ENCODE measurements at places on chromosomes 11 and 22.

DNA sequence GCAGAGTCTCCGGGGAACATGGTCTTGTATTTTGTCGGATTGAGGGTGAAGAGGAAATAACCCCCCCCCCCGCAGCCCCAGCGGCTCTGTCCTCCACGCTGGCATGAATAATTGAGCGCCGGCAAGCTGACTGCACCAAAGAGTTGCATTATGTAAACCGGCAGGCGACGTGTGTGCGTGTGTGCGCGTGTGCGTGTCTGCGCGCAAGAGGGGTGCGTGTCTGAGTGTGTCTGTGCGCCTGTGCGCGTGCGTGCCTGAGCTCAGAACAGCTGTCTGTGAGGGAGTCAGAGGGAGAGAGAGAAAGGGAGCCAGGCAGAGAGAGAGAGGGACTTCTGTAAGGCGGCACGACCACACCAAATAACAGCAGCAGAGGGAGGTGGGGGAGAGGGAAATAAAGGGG lies 94.4 kb downstream of the SCN3B start:
- no peak for DNase-seq

DNA sequence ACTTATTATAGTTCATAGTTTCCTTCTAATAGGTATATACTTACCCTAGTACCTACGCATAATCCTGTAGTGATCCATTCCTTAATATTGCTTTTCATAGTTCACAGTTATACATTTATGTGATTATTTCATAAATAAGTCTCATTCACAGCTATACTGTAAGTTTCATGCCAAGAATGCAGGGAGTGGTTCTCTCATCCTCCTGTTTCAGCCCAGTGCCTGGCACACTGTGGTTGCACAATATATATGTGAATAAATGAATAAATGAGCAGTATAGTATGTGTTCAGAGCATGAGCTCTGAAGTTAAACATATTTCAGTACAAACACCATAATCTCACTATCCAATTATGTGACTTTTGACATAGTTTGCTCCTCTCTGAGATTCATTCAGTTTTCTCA lies 115.8 kb downstream of the MAML2 start:
- DNase-seq, result no peak

DNA sequence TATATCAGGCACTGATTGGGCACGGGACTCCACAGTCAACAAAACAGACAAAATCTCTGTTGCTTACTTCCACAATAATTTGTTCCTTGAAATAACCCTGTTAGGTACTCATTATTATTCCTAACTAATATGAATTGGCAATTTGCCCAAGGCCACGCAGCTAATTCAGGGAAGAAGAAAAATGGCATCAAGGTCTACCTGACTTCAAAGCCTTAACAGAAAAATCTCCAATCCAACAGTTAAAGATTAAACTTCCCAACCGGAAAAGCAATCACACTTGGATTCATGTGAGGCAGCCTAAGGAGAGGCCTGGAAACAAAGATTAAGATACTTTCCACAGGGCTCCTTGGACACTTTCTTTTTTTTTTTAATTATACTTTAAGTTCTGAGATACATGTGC lies 68.9 kb downstream of the PRCP start:
- no peak for DNase-seq

- no peak for DNase-seq
Observed at GRCh38 chr22:22026157-22026831, 43.7 kb upstream of the TOP3B start.

DNA sequence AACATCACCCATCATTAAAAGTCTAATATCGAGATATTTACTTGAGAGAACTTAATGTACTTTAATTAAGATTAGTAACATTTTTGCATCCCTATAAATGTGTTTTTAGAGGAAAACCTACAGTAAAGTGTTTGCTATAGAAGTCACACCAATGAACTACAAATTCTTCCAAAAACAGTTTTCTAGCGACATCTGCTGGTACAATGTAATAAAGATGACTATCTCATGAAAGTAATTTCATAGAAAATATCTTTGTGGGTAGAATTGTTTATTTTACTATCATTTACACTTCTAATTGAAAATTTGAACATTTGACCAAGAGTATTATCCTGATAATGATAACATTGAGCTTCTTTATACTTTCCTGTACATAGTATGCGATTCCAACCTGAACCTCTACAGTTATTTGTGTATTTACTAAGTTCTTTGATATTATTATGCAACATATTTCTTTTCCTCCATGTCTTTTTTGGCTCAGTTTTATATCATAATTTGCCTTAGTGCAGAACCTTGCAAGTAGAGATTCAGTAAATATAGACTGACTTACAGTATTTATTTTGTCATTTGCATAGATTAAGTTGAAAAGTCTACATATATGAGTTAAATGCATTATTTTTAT lies 252.7 kb downstream of the TMEM135 start:
- no peak for DNase-seq

GRCh38 chr11:35105319-35106079 lies 33.5 kb upstream of the CD44 start:
- DNase-seq, result no peak

DNA sequence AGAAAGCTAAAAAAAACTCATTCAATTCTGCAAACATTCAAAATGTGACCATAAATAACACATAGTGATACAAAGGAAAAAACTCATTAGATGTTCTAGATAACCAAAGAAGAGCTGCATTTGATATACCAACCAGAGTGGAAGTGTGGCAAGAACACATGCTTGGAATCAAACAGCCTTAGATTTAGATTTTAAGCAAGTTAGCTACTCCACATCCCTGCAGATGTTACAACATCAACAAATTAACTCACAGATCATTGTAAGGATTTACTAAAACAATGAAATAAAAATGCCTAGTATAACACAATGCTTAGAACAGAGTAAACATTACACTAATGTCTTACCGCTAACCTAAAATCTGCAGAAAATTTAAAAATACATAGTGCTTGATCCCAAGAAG lies 114.0 kb upstream of the AKIP1 start:
- DNase-seq, result no peak

GRCh38 chr11:130653838-130654636 lies 205.6 kb downstream of the ADAMTS15 start:
- no peak for DNase-seq

- DNase-seq, result no peak
Observed at GRCh38 chr11:117908109-117908895, 20.9 kb downstream of the TMPRSS13 start.

GRCh38 chr11:31259797-31260196 lies 109.7 kb downstream of the DCDC1 start:
- DNase-seq, result no peak

- DNase-seq, result no peak
Observed at GRCh38 chr22:48581796-48582469, 1245.7 kb downstream of the BRD1 start.

GRCh38 chr22:39872548-39872947 lies 21.0 kb downstream of the ENTHD1 start:
- DNase-seq, result no peak

DNA sequence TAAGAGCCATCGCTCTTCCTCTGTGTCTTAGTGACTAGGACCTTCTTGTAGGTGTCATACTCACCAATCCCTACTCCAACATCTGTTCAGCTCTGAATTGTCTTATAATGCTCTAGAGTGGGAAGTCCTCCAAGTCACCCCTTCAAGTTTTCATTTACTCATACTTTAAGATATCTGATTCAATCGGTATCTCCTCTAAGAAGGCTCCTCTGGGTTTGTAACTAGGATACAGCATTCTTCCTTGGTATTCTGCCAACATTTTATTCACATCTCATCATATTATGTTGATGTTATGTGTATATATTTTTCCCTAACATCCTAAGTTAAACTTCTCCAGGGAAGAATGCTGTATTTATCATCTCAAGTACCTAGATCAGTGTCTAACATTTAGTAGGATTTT lies 662.1 kb downstream of the NTM start:
- DNase-seq, result no peak

DNA sequence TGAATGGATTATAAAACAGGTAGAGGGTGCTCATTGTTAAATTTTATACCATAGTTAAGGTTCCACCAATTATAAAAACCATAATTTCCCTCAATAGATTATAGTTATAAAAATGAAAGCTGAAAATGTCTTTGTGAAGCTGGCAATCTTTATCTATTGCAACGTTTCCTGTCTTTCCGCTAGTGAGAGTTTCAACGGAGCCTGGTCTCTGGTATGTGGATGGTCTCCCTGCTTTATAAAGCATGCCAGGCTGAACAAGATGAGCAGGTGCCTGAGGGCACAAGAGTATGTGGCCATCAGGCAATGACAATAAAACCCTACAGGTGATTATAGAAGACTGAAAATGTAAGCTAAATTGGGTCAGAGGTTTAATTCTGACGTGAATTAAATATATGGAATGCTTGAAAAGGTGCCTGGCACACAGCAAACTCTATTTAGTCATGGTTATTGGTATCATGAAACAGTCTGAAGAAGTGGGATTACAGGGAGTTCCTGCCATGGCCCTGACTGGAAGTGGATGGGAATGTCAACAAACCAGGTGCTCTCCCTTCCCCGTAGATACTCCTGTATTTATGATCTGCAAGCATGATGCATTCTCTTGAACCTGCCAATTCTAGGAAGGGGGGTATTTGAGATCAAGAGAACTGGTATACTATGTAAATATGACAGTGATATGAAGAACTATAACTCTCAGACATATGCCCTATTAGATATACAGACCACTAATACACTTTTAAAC lies 115.7 kb downstream of the ENTHD1 start:
- DNase-seq, result no peak

GRCh38 chr11:62705413-62705812 lies 1.8 kb downstream of the BSCL2 start:
- DNase-seq, result no peak

GRCh38 chr11:41866525-41866924 lies 407.1 kb upstream of the LRRC4C start:
- no peak for DNase-seq

- DNase-seq, result no peak
Observed at GRCh38 chr11:120815319-120816100, 208.4 kb upstream of the TBCEL start.

DNA sequence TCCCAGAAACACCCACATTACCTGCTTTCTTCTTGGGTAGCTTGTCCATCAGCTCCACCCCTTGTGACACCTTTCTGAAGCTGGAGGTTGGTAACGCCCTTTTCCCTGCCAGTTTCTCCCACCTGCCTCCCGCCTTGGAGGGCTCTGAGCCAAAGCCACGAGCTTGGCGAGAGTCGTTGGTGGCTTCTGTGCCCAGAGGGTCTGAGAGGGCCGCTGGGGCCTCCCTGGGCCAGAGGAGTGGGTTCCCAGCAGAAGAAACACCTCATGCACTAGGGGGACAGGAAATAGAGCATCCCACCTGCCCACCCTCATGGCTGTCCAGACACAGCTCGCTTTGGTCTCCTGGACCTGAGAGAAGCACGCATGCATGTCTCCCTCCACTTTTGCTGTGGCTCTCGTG lies 37.9 kb downstream of the B3GAT1 start:
- no peak for DNase-seq

- DNase-seq, result no peak
Observed at GRCh38 chr22:27997538-27997937, 78.5 kb upstream of the PITPNB start.

DNA sequence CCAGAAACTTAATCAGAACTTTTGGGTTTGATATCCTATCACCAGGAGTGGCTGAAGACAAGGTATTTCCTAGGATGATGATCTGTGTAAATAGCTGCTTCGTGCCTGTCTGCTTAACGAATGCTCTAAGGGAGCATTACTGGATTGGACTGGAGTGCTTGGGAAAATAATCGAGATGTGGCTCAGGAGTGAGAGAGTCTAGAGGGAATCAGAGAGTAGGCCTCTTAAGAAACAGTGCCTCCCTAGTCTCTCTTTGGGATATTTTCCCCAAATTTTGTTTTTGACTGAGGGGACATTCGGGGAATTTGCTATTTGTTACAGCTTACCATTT lies 2.5 kb downstream of the MAML2 start:
- no peak for DNase-seq

DNA sequence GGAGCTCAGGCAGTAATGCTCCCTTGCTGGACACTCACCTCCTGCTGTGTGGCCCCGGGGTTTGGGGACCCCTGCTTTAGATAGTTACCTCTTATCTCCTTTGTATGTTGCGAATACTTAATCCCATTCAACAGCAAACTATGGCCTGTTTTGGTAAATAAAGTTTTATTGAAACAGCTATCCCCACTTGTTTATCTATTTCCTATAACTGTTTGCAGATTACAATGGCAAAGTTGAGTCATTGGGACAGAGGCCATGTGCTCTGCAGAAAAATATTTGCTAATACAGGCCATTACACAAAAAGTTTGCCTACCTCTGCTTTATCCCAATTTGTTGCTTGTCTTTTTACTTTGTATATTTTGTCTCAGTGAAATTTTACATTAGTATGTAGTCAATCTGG lies 68.4 kb downstream of the CACNA1I start:
- no peak for DNase-seq
